ENCODE measurements at places on chromosomes 1 and 21. TPM values are rescaled to one million over a fixed set of nuclear protein-coding genes. Genes with fewer than 3 reads are reported as not detected.
A peak's percentile ranks its signal among the peaks of the same experiment; 100 is the strongest.

Gene CD5L
- total RNA-seq = not detected

Gene KDF1
- not detected for total RNA-seq

Gene RABGGTB
- total RNA-seq = 84.8 TPM

Gene TNFRSF8
- 2.1 TPM for total RNA-seq

Gene FAM72B
- 1.1 TPM for total RNA-seq

GRCh38 chr21:37658817-37659458 is 257.3 kb downstream of the KCNJ6 start:
- no peak for DNase-seq

GRCh38 chr1:52726265-52727113 is at the start of gene ZYG11B:
Gene ZYG11B, plus strand, starts transcription at chr1:52726453. Its CDS starts 201 bp downstream, at chr1:52726654.
- DNase-seq = peak; percentile 97

- no peak for DNase-seq
Observed at GRCh38 chr1:43305461-43305860, 4.7 kb downstream of the TIE1 start.

DNA sequence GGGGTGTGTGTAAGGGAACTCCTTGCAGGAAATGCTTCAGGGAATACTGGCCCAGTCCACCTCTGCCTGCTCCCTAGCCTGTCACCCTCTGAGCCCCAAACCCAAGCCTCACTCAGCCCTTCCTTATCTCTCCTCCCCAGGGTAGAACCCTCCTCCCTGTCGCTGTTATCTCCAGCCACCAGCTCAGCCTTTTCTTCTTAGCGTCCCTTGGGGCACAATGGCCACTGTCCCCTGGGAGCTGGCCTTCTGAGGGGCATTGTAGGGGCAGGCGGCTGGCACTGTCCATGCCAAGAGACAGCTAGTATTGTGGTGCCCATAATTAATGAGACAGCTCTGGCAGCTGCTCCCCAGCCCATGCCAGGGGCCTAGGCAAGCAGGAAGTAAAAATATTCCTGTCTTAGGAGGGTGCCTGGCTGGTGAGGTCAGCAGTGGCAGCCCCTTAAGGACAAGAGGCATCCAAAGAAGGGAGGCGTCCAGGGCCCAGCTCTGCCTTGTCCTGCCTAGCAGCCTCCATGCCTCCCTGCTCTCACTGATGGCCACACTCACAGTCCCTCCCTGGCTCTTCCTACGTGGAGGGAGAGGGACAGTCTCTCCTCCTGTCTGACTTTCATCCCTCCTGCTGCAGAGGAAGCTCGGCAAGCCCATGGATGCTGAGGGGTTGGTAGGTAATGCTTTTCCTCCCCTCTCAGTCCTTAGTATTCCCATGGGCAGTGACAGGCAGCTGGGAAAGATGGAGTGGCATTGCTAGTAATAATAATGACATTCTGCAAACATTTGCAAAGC is 37.5 kb downstream of the KCNQ4 start:
- DNase-seq = no peak

- no peak for DNase-seq
Observed at GRCh38 chr1:1039145-1039910, 19.4 kb downstream of the AGRN start.

GRCh38 chr1:43172527-43172972 is 420 bp downstream of the CFAP57 start:
- no peak for DNase-seq

GRCh38 chr1:59643526-59643925 is 171.2 kb upstream of the HOOK1 start:
- DNase-seq = no peak
